ENCODE measurements at places on chromosomes 12 and 14. TPM values are rescaled to one million over a fixed set of nuclear protein-coding genes. Genes with fewer than 3 reads are reported as not detected.

GRCh38 chr14:45658226-45658916 is 405.4 kb upstream of the MIS18BP1 start:
- DNase-seq, result no peak

GRCh38 chr12:50053583-50053982 is 3.8 kb upstream of the ASIC1 start:
- no peak for DNase-seq

GRCh38 chr12:57151741-57152630 is 4.6 kb upstream of the LRP1-AS start:
- DNase-seq, result no peak

OR11H12 gene
- not detected for total RNA-seq

- DNase-seq, result peak; percentile 76
Observed at GRCh38 chr12:76183459-76184186, 99.1 kb upstream of the NAP1L1 start.

- DNase-seq, result no peak
Observed at GRCh38 chr12:87280893-87281292, 748.3 kb downstream of the C12orf50 start.

DNA sequence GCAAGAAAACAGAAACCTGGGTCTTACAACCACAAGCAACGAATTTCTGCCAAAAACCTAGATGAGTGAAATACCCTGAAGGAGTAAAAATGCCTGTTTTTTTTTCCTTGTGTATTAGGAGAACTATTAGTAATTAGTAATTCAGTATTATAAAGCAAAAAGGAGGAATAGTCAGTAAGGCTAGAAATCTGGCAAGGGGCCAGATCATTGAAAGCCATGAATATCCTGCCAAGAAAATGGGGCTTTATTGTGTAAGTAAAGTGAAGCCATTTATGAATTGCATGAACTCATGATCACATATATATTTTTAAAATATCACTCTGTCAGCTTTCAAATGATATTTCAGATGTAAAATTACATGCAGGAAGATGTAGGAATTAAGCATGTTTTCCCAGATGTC is 57.9 kb downstream of the TXNDC16 start:
- DNase-seq, result no peak

- DNase-seq, result no peak
Observed at GRCh38 chr14:68236582-68237458, 417.2 kb downstream of the RAD51B start.

SLC6A12 gene
- total RNA-seq, result 1.4 TPM

DNA sequence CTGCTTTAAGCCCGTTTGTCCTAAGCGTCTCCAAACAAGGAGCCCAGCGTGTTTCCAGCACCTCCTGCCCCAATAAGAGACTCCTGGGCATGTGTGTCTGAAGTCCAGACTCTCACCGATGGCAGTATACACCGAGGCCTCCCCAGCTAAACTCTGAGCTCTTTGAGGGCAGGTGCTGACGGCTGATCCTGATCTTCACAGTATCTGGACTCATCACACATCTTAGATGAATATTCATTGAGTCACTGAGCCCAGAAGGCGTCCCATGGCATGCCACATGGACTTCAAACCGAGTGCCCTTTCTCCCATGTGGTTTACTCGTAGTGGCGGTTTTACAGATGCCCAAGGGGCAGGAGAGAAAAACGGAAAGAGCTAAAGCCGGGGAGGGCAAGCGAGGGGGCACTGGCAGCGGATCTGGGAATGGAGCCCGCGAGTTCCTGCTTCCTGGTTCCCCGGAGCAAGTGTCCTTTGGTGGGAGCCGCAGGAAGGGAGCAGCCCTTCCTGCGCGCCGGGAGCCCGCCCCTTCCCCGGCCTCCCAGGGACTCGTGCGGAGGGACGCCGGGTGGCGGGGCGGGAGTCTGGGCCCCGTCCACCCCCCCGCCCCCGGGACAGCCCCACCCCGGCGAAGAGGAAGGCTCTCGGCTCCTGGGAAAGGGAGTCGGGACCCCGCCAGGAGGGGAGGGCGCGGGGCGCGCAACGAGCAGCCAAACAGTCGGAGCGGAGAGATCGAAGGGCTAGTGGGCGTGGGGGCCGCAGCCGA is 585 bp upstream of the TEAD4 start:
- peak; percentile 75 for DNase-seq

GRCh38 chr12:30687265-30687986 is 8.2 kb downstream of the IPO8 start:
- no peak for DNase-seq

CACNA1C gene
- total RNA-seq, result 0.05 TPM

GRCh38 chr12:114894076-114894475 is 210.1 kb upstream of the TBX3 start:
- no peak for DNase-seq

NXPH4 gene
- total RNA-seq, result 5.1 TPM

GRCh38 chr12:46825591-46826414 is at the start of gene SLC38A4:
TSS of gene SLC38A4 (minus strand) at chr12:46825997. CDS start at chr12:46793071, 32,926 bp downstream.
- no peak for DNase-seq

DNA sequence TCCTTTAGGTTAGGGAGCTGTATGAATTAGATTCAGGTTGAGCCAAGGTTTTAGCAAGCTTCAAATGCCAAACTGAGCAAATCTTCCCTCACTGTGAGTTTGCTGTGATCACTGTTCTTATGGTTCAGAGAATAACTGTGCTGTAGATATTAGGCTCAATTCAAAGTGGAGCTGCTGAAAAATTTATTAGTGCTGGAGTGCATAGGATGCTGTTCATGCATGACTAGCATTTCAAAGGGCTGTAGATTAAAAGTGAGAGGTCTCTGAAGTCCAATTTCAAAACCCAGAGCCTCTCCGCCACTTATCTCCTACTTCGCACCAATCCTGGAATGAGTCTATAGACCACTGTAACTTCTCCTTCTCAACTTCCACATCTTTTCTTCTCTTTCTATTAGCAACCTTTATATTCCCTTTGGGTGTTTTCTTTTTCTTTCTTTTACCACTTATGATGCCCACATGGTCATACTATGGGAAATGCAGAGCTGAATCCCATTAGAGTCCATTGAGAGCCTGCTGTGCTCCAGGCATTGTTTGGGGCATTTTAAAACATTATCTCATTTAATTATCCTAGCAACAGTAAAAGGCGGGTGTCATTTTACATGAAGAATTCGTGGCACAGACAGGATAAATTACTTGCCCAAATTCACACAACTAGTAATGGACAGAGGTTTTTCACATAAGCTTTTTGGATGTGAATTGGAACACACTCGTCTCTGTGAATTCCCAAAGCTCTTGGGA is 77.5 kb upstream of the EEA1 start:
- DNase-seq, result no peak

DNA sequence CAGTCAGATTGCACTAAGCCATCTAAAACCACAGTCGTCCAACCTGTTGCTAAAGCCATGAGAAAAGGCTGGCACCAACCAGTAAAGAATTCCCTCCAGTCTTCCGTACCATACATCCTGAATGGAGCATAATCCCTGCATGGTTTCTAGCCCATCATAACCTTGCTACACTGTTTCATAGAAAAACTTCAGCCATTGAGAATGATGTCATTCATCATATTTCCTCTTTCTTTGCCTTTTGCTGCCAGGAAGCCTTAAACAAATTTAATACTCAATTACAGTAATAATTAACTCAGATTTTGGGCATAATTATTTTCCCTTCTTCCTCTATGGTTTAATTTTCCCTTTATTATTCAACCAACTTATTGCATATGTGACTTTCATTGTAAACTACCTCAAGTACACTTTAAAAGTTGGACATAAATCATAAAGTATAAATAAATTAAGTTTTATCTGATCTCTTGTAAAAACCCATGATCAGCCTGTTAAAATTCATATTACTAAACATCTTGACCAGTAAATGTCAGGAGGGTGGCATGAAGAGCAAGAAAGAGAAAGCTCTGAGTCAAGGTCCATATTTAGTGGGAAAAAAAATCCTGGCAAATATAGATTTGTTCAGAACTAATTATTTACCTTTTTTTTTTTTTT is 264.7 kb downstream of the ZFP36L1 start:
- no peak for DNase-seq

ART4 gene
- total RNA-seq, result not detected

Data from SK-MEL-5 (cell line).